ENCODE measurements at places on chromosomes 1 and 21.

- DNase-seq, result no peak
Observed at GRCh38 chr1:119831027-119831426, 19.8 kb upstream of the REG4 start.

DNA sequence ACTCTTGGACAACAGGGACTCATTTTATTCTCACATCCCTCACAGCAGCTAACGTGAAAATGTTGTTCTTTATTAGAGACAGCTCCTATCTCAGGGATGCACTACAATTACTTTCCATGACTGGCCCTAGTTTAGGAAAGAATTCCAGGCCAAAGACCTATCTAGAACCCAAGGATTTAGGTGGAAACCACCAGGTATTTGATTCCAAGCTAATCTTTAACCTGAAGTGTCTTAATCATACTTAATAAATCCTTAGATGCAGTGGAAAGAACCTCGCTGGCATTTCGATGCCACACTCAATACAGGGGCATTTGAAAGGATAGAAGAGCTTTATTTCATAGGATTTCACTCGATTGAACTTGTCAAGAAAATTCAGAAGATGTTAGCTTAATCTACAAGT lies 218.3 kb downstream of the KIF26B start:
- no peak for DNase-seq

DNA sequence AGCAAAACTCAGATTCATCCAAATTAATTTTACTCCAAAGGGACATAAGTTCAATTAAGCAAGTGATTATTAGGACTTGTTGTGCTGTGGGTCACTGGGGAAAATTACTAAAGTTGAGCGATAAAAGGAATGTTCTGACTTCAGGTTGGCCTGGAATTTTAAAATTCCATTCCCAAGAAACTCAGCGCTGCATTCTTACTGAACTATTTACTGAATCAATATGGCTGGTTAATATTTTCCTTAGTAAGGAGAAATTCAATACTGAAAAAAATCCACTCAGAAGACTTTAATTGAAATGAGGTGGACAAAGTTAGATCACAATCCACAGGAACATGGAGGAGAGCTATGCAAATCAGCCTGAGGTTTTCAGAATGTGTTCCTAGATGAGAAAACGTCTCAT lies 578.9 kb upstream of the NR5A2 start:
- no peak for DNase-seq

DNA sequence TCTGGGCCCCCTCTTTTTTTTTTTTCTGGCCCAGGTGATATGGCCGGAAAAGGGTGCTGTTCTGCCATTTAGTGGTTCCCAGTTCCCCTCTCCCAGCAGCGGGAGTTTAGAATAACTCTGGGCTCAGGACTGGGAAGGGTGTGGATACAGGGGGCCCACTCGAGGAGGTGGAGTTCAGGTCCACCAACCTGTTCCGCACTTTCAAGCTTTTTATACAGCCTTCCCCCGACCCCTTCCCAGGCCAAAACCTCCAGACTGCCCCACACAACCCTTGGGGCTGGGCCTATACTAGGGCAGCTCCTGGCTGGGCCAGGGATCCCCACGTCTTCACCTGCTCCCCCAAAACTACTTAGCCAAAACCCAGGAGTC lies 402 bp downstream of the PLEKHG5 start:
- no peak for DNase-seq

GRCh38 chr1:111813440-111814304 lies 58.0 kb downstream of the DDX20 start:
- no peak for DNase-seq

GRCh38 chr1:60222360-60223115 lies 149.0 kb upstream of the C1orf87 start:
- no peak for DNase-seq

DNA sequence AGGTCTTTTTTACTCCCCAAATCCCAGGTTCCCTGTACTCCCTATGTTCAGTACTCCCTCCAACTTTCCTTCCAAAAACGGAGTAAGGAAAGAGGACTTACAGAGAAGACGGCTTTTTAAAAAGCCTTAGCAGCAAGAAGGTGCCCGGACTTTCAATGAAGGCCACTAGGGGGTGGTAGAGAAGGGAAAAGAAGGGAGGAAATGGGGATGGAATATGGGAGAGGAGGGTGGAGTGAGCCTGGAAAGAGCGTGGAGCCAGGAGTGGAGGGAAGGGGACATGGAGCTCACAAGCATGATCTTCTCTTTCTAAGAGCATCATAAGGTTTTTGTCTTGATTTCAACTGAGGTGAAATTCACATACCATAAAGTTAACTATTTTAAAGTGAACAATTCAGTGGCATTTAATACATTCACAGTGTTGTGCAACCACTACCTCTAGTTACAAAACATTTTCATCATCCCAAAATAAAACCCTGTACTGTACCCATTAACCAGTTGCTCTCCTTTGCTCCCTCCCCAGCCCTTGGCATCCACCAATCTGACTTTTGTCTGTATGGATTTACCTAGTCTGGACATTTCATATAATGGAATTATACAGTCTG lies 129.9 kb downstream of the ZNF281 start:
- peak; percentile 60 for DNase-seq

- DNase-seq, result no peak
Observed at GRCh38 chr1:70072231-70072751, 133.1 kb downstream of the LRRC40 start.

- DNase-seq, result no peak
Observed at GRCh38 chr1:220573836-220574235, 45.9 kb downstream of the MARK1 start.

- DNase-seq, result no peak
Observed at GRCh38 chr1:70888722-70889121, 158.9 kb downstream of the PTGER3 start.

DNA sequence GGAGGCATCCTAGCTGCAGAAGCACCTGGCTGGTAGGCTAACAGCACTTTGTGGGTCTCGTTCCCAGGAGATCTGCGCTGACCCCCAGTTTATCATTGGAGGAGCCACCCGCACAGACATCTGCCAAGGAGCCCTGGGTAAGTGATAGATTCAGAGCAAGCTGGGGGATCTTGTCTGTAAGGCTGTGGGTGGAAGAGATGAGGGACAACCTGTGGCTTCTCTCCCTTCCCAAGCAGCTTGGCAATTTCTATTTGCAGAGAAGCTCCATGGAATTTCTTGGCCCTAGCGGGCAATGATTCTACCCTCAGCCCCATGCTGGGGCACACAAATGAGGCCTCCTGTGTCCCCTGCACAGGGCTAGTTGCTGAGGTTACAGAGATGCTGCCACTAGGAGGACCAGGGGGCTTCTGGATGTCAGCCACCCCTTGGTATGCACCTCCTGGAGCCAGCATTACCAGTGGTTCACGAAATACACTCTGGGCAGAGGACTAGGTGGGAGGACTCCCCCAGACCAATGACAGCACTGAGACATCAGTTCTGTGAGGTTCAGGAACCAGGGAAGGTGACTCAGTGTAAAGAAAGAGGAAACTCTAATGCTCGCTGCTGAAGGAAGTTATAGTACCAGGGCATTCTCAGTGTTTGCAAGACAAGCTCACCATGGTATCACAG lies 5.5 kb downstream of the CAPN2 start:
- no peak for DNase-seq

DNA sequence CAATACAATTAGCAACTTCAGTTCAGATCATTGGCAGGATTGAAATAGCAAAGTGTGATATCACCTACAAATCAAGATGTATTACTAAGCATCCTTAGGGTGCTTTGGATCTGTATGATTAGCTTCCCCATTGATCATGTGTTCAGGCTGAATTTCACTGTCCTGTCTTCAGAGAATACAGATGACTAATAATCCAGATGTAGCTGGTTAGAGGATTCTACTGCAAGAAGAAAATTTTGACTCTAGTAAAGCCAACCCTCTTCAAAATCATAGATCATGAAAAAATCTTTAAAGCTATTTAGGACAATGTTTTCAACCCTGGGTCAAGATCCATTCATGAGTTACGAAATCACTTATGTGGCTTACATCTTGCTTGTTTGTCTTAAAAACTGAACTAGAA lies 184.4 kb downstream of the PTGER3 start:
- DNase-seq, result no peak

GRCh38 chr1:223016890-223017289 lies 126.2 kb downstream of the TLR5 start:
- DNase-seq, result no peak

DNA sequence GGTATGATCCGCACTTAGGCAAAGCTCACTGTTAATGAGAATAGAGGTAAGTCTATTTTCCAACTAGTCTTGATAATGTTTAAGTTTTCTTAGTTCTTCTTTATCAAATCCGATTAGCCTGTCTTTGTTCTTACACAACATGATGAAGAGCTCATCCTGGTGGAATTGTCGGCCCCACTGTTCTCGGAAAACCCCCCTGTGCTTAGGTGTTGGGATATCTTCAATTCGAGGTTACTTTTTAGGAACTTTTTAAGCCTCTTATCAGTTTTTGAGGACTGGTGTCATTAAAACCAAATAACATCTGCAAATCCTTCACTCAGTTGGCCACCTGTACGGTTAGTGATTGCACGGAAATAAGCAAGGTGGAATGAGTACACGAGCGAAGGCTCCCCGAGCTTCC lies 60.7 kb upstream of the KIF26B start:
- DNase-seq, result no peak

- DNase-seq, result no peak
Observed at GRCh38 chr1:232353001-232353400, 276.9 kb downstream of the SIPA1L2 start.

Measured in HTR-8/SVneo (cell line).